ENCODE measurements at places on chromosomes 3 and 15. TPM values are rescaled to one million over a fixed set of nuclear protein-coding genes. Genes with fewer than 3 reads are reported as not detected.
A peak's percentile ranks its signal among the peaks of the same experiment; 100 is the strongest.

- DNase-seq: no peak
Observed at GRCh38 chr15:50624616-50625168, 61.9 kb downstream of the TRPM7 start.

- no peak for DNase-seq
Observed at GRCh38 chr15:83489690-83490089, 42.5 kb downstream of the SH3GL3 start.

DNA sequence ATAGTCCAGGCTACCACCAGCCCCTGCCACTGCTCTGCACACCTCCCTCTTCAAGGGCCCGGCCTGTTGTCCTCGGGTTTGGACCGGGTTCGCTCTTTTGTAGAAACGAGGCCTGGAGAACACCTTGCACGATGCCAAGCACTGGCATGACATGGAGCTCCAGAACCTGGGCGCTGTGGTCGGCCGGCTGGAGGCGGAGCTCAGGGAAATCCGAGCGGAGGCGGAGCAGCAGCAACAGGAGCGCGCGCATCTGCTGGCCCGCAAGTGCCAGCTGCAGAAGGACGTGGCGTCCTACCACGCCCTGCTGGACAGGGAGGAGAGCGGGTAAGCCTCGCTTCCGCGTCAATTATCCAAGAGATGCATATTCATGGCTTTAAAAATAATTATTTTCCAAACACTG is 72.4 kb downstream of the BFSP2 start:
- no peak for DNase-seq

The KBTBD13 gene
- not detected for total RNA-seq

The DOCK3 gene
- total RNA-seq: 39.9 TPM

DNA sequence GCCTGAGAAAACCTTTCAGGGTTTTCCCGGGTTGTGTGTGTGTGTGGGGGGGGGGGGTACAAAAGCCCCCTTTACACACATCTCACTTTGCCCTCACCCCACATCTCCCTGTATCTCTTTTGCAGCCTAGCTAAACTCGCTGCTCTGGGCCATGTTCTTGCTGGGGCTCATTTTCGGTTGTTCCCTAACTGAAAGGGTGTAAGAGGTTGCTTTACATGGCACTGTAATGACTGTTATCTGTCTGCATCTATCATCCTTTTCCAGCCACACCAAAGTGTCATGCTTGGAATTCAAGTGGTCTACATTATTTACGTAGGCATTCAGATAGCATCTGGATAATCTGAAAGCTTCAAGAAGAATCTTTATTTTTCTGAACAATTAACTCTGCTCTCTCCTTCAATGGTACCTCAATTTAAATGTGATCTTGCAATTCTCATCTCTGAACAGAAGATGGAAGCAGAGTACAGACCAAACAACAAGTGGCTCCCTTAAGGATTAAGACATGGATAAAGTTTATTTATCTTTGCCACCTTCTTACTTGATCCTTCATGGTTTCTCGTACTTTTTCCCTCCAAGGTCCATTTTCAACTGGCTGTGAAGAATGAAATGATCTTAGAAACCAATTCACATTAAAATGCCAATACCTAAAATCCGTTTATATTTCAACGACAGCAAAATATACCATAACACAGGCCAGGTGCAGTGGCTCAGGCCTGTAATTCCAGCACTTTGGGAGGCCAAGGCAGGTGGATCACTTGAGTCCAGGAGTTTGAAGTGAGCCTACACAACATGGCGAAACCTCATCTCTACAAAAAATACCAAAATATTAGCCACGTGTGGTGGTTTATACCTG is 34.9 kb downstream of the DCLK3 start:
- DNase-seq: peak; percentile 14

DNA sequence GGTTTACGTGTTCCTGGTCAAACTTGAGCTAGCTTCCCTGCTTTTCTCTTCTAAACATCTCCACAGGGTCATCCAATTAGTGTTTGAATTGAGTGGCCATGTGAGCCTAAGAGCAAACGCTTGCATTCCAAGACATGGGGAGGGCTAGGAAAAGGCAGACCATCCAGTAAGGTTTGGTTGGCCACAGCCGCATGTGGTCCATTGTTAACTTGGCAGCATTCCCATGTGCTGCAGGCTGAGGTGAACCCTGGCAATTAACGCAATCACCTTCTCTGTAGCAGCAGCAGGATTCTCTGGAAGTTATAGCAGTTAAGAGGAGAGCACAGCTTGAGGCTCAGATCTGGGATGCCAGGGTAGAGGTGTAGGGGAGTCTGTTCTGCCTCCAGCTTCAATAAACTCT is 502.2 kb upstream of the LMCD1 start:
- DNase-seq: no peak

DNA sequence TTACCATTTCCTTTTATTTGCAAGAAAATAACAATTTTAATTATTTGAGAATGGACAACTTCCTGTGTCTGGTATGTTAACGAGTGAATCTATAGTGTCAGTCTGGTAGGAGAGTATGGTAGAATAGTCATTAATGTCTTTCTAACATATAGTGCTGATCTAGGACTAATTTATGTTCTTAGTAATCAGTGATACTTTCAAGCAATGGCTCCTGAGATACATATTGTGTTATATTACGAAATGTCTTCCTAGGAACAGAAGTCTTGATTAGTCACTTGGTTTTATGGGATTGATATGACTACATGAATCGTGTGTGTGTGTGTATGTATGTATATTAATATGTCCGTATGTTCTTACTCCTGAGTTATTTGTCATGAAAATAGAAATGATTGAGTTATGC is 66.6 kb upstream of the PAQR5 start:
- DNase-seq: no peak

DNA sequence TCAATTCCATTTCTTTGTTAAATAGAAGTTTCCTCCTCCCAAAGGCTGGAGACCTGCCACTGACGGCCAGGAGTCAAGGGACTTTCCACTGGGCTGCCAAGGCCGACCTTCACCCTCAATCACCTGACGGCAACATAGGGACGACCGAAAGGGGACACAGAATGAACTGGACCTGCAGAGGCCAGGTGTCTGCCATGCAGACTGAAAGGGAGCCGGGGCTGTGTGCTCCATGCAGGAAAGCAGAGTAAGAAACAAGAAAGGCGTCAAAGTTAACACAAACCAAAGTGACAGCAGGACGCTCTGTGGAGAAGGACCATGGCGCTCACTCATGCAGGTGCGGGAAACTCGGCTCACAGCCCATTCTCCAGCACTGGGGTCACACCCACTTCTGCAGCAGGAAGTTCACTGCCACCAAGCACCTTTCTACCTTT is 26.1 kb downstream of the ZXDC start:
- DNase-seq: no peak

DNA sequence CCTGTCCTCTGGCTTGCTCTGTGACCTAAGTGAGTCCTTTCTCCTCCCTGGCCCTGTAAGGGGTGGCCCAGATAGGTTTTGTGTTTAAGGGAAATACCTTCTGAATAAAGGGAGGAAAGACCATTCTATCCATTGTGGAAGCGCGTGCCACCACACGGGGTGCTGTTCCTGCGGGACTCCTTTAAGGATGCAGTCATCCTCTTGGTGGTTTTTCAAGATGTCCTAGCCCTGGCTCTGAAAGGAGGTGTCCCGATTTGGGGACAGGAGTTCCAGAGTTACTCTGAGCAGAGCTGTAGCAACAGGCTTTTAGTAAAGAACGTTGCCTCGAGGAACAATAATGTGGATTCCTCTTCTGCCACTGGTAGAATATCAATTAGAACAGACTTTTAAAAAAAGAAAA is 9.6 kb downstream of the SLC6A6 start:
- no peak for DNase-seq

DNA sequence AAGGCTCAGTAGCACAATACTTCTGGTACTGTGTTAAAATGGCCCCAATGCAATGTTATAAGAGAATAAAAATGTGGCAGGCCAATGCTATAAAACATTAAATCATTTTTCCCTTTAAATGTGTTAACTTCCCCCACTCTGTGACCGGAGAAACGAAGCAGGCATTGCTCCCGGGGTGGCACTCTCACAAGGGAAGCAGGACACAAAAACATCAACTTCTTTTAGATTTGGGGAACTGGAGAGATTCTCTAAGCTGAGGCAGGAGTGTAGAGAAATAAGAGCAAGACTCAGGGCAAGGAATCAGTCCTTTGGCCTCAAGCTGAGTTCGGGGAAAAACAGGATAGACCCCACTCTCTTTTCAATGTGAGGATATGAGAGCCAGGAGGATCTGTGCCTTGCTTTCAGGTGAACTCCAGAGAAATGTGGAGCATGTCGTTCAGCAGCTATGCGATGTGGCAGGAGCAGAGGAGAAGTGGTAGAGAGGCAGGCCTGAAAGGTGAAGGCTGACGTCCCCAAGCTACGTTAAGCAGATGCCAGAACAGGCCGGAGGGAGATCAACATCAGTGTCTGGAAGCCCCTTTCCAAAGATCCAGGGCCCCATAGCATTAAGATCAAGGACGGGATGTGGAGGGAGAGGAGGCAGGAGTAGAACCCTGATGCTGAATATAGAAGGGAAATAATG is 160.2 kb downstream of the PLD1 start:
- DNase-seq: no peak

The SYNPR gene
- total RNA-seq: 119 TPM

DNA sequence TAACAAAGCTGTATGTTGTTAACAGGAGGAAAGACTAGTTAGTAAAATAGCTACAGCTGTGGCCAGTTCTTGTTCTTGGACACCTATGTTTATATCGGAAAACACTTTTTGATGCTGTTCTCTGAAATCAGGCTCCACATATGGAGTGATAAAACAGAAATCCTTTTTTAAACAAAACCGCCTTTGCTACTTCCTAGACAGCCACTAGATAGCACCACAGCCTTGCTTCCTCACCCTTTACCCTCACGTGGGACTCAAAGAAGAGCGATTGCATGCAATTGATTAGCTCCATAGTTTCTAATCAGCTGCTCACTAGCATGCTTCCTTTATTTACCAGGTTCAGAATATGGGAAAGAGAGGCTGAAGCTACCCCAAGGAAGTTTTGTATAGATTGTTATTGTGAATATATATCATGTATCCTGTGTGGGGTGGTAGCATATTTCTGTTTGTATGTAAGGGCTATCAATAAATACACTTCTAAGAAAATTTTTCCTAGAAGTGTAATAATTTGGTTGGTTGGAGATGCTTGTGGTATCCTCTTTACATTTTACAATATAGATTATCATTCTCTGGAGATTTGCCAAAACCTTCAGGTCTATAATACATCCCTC is 4.3 kb upstream of the MTFMT start:
- no peak for DNase-seq

DNA sequence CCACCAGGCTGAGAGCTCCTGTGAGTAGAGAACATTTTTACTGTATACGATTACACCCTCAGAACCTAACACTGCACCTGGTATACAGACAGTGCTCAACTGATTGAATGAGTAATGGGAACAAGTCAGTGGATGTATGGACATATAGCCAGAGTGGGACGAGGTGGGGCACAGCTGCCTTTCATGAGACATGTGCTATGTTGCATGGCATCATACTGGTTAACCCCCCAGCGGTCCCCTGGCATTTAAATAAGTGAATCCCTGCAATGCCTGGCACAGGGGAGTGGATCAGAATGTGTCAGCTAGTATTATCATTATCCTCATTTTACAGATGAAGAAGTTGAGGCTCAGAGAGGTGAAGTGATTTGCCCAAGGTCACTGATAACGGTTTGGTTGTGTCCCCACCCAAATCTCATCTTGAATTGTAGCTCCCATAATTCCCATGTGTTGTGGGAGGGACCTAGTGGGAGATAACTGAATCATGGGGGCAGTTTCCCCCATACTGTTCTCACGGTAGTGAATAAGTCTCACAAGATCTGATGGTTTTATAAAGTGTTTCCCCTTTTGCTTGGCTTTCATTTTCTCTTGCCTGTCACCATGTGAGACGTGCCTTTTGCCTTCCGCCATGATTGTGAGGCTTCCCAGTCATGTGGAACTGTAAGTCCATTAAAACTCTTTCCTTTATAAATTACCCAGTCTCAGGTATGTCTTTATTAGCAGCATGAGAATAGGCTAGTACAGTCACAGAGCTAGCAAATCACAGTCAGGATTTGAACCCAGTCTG is 56.0 kb upstream of the ATP2B2 start:
- DNase-seq: no peak

DNA sequence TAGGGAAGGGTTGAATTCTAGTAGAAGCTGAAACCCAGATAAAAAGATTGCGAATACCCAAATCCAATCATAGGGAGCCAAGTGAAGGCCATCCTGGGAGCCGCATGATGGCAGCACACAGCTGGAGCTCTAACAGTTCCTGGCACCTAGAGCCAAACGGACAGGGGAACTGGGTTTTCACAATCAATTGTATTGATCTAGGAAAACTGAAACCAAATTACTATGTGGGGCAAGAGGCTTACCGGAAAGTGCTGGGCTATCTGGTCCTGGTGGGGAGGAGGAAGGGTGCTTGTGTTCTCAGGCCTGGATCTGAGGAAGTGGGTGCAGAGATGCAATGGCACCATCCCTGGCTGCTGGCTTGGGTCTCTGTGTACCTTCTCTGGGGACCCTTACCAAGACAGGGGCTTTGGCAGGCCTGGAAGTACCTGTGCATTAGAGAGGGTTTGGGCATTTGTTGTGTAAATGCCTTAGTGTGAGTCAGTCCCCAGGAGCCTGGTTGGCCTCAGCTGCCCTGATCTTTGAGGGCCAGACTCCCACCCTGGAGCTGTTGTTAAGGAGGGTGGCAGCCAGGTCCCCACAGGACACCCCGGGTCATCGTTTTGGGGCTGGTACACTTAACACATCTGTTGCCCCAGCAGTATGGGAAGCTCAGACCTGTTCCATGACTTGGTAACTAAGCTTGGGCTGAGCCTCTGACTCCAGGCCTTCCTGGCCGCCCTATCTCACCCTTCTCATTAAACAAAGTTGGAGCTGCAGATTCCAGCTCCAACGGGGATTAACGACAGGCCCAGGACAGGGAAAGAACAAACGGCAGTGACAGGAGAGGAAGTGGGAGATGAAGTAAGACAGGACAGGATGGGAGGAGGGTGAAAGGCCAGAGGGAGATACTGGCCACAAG is 8.9 kb upstream of the FURIN start:
- DNase-seq: no peak

- DNase-seq: no peak
Observed at GRCh38 chr15:37789397-37789786, 145.0 kb upstream of the TMCO5A start.

- DNase-seq: no peak
Observed at GRCh38 chr3:10683106-10683505, 132.9 kb upstream of the SLC6A11 start.

The PPP1R2 gene
- total RNA-seq: 181 TPM

The CDHR4 gene
- not detected for total RNA-seq

DNA sequence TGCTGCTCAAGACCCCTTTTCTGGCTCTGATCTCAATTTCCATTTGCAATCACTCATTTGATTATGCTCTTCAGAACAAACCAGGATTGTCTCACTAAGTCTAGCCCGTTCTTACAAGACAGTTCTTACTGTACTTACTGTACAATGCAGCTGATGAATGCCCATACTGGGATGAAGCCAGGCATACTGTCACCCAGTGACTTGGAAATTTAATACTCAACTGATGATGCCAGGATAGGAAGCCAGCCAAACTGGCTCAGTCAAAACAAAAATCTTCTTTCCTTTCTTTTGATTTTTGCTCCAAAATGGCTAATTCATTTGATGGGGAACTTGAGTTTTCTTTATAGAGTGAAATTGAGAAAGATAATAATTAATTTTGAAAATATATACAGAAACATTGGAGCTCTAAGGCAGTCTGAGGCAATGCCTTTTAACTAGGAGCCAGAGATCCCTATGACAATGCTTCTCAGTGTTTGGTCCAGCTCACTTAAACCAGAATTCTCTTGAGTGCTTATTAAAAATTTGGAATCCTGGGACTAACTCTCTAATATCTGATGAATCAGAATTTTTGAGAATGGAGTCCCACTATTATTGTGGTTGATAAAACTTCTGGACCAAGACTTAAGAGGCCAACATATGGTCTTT is 265.6 kb upstream of the THBS1 start:
- no peak for DNase-seq

GRCh38 chr3:80233576-80233975 is 465.8 kb upstream of the ROBO1 start:
- DNase-seq: no peak

Data from frontal cortex (tissue), 4 donors.